Diencephalon (tissue), 1 donor: ENCODE measurements at places on chromosomes 11 and 22. TPM values are rescaled to one million over a fixed set of nuclear protein-coding genes. Genes with fewer than 3 reads are reported as not detected.

Gene MS4A15
- not detected for total RNA-seq

Gene CHRNA10
- 0.92 TPM for total RNA-seq

Gene B4GAT1
- total RNA-seq: 117 TPM

Gene RIMBP3B
- 1.2 TPM for total RNA-seq

Gene RBMXL2
- total RNA-seq: not detected

Gene ZNF202
- 19.4 TPM for total RNA-seq

Gene FADS2
- 178 TPM for total RNA-seq

Gene SMTNL1
- not detected for total RNA-seq

Gene FCHSD2
- 66.2 TPM for total RNA-seq

Gene OR51B5
- 0.46 TPM for total RNA-seq
